Activated CD8-positive, alpha-beta T cell treated with anti-CD3 and anti-CD28 coated beads, Interleukin-2, amount 10 ng/mL, durations not matched to agents 7 days and 5 days (primary cell): ENCODE measurements at places on chromosomes 13 and 19. TPM values are rescaled to one million over a fixed set of nuclear protein-coding genes. Genes with fewer than 3 reads are reported as not detected.

DNA sequence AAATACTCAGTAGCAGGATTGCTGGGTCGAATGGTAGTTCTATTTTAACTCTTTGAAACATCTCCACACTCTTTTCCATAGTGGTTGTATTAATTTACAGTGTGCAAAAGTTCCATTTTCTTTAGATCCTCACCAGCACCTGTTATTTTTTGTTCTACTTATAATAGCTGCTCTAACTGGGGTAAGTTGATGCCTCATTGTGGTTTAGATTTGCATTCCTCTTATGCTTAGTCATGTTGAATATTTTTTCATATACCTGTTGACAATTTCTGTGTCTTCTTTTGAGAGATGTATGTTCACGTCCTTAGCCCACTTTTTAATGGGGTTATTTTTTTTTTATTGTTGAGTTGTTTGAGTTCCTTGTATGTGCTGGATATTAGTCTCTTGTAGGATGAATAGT lies 144.6 kb downstream of the NBEA start:
- no peak overlapping the region for H3K4me3 ChIP-seq
- no peak overlapping the region for H3K27ac ChIP-seq
- no peaks in the 10 kb centered on the region for H3K4me1 ChIP-seq
- H3K36me3 ChIP-seq: no peaks in the 10 kb centered on the region

DNA sequence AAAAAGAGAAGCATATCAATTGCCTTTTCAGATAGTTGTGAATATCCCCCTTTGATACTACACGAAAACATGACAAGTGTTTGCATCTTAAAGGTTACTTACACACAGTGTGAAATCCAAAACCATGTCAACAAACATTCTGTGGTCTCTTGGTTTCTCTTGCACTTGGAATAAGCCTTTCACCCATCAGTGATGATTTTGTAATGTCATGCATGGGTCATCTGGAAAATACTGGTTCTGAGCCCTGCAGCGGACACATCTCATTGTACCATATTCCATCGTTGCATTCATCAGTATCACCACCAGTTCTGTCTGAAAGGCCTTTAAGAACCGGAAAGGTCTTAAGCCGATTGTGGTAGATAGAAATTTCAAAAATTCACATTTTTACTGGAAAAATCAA lies 65.4 kb upstream of the SOX1 start:
- no peak overlapping the region for H3K27ac ChIP-seq
- H3K36me3 ChIP-seq: no peaks in the 10 kb centered on the region

DNA sequence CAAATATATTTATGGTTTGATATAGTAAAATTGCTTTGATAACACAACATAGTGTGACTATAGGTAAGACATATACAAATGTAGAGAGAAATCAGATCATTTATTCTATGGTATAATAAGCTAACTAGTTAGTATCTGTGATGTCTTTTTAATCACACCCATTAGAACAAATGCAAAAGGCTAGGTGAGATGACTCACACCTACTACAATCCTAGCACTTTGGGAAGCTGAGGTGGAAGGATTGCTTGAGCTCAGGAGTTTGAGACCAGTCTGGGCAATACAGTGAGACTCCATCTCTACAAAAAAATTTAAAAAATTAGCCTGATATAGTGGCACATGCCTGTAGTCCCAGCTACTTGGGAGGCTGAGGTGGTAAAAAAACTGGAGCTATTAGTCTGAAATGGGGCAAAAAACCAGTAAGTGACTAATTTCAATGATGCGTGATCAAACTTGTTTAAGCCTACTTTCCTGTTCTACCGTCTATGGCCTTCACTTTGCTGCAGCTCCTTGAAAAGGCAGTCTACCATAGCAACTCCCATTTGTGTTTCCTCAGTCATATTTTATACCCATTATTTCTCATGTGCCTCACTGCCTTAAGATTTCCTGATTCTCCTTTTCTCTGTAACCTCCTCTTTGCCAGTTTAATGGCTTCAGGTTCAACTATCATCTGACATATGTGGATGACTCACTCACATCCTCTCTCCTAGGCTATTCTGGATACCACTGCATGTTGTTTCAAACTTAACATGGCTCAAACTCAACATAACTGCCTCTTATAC lies 12.5 kb downstream of the ALG5 start:
- H3K4me1 ChIP-seq: no peaks in the 10 kb centered on the region
- no peak overlapping the region for H3K27ac ChIP-seq
- DNase-seq: no peak

DNA sequence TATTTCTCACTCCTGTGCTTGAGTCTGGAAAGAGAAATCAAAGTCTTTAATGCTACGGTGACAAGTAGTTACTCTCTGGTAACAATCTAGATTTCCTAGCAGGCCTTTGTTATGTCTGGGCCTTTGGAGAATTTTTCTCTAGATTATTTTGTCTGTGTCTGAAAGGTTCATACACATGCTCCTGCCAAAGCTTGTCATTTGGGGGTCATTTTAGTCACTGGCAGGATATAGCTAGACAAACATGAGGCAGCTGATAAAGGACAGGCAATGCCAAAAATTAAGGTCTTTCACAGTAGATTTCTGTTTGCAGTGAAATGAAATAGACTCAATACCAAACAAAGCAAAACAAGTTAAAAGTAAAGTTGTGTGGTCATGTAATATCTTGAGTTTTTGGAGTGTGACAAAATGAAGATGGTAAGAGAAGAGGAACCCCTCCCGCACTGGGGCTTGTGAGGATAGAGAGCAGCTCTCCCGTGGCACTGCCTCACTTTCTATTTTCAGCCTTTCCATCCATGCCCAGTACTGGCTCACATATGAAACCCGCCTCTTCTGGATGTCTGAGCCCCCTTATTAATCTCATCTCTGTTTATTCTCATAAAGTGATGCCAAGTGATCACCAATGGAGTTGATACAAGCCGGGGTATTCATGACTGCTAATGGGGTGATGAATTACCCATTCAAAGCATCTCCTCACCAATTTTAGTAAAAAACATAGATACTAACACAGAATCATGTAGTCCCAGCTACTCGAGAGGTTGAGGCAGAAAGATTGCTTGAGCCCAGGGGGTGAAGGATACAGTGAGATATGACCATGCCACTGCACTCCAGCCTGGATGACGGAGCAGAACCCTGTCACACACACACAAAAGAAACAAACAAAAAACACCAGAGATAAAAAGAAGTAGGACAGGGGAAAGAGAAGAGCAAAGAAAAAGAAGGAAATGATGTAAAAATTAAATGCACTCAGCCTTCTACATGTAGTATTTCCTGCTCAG lies 389.3 kb downstream of the FGF14 start:
- no peaks in the 10 kb centered on the region for H3K36me3 ChIP-seq
- H3K4me1 ChIP-seq: no peaks in the 10 kb centered on the region
- no peaks in the 10 kb centered on the region for H3K27me3 ChIP-seq
- DNase-seq: no peak

DNA sequence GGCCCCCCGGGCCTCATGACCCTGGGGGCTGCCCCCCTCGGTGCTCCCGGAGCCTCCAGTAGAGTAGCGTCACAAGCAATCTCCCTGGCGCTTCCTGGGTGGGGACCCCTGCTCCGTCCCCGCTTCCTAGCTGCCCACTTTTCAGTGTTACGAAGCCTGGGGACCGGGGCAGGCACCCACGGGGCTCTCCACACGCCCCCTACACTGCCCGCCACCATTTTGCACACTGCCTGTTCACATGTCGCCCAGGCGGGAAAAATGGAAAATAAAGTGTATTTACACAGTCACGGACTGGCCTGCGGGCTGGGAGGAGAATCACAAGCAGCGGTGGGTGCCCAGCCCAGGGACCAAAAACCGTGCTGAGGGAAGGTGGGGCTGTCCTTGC lies 9.5 kb downstream of the PRR36 start:
- H3K36me3 ChIP-seq: no peaks in the 10 kb centered on the region
- H3K4me3 ChIP-seq: no peak overlapping the region
- H3K27ac ChIP-seq: no peak overlapping the region
- H3K4me1 ChIP-seq: peaks cover 21% of the 10 kb centered on the region

DNA sequence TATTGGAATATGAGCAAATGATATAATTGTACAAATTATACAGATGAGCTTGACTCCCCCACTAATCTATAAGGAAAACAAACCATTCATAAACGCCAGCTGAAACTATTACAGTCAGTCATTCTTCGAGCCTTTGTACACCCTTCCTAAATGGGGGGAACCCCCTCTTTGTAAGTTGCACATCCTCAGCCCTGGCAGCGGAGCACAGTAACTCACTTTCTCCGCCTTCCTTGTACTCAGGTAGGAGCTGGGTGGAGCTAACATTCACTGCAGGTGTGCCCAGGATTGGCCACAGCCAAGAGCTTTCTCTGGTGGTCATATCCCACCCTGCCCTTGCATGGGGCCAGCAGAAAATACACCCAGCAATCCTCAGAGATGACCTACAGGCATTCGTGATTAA lies 28.6 kb downstream of the PIN1 start:
- H3K27me3 ChIP-seq: no peaks in the 10 kb centered on the region
- H3K27ac ChIP-seq: peak overlapping the region; percentile 95
- peak overlapping the region; percentile 82 for H3K4me3 ChIP-seq
- DNase-seq: no peak

- H3K27ac ChIP-seq: no peak overlapping the region
- DNase-seq: no peak
- no peaks in the 10 kb centered on the region for H3K4me1 ChIP-seq
- no peak overlapping the region for H3K4me3 ChIP-seq
- no peaks in the 10 kb centered on the region for H3K27me3 ChIP-seq
Measured at GRCh38 chr19:21709464-21709863, 57.9 kb downstream of the ZNF100 start.

DNA sequence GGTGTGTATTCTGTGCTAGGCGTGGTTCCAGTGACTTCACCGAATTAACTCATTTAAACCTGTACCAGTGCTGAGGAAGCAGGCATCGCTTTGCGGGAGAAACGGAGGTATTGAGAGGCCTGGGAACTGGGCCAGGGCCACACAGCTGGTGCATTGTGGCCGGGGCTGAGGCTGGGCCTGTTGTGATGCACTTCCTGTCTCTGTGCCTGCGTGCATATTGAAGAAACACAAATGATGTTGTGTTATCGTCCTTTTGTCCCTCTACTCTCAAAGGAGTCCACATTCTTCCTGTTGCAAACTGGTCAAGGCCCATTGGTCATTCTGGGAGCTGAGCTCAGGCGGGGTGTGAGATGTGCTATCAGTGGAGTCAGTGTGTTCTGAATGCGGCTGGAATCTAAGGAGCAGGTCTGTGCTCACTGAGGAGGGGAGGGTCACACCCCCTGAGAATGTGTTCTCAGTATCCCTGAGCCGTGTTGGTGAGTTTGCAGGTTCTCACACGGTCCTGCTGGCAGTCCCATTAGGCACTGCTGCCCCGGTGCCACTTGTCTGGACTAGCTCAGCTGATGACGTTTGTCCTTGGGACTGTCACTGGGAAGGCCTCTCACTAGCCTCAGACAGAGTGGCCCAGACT lies 62.1 kb downstream of the ARHGEF7 start:
- peaks cover 91% of the 10 kb centered on the region for H3K36me3 ChIP-seq
- H3K4me3 ChIP-seq: peak overlapping the region; percentile 54
- DNase-seq: peak; percentile 72
- H3K27ac ChIP-seq: peak overlapping the region; percentile 94

DNA sequence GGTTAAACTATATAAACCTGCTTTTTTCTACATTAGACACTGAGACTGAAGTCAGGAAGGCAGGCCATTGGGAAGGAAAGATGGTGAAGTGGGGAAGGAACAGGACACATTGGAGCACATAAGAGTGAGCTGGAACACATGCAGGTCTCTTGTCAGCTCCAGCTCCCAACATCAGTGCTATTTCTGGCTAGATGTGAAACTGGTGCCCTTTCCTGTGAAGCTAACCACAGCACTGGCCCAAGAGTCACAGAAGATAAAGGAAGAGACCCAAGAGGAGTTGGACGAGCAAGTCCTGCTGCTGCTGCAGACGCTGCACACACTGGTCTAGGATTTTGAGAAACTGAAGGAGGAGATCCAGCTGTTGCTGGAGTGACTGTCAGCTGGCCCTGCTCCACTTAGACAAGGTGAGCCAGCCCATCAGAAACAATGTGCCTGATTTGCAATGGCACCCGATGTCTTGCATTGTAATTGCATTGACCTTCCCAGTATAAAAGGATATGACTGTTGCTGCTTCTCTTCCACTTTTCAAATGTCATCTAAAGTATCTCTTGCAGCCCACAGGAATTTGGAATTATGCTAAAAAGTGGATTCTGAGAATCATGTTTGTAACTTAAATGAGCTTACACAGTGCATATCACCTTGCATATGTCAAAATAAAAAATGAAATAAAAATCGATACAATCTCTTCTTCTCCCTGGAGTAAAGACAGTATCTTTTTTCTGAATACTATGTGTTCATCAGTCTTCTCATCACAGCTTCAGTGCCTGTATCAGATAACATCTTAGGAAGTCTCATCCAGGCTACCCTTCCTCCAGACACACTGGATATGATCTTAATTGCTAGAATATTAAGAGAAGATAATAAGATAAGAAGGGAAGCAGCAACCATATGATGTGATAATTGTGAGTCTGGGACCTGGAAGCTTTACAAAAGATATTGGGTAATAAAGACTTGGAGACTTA lies 230.7 kb upstream of the SPRY2 start:
- H3K27me3 ChIP-seq: no peaks in the 10 kb centered on the region
- DNase-seq: no peak
- H3K36me3 ChIP-seq: no peaks in the 10 kb centered on the region
- H3K4me3 ChIP-seq: no peak overlapping the region

GRCh38 chr19:5141850-5142724 lies 173.2 kb downstream of the KDM4B start:
- peaks cover 58% of the 10 kb centered on the region for H3K36me3 ChIP-seq
- H3K27ac ChIP-seq: no peak overlapping the region
- peaks cover 2% of the 10 kb centered on the region for H3K27me3 ChIP-seq
- DNase-seq: no peak
- no peak overlapping the region for H3K4me3 ChIP-seq

DNA sequence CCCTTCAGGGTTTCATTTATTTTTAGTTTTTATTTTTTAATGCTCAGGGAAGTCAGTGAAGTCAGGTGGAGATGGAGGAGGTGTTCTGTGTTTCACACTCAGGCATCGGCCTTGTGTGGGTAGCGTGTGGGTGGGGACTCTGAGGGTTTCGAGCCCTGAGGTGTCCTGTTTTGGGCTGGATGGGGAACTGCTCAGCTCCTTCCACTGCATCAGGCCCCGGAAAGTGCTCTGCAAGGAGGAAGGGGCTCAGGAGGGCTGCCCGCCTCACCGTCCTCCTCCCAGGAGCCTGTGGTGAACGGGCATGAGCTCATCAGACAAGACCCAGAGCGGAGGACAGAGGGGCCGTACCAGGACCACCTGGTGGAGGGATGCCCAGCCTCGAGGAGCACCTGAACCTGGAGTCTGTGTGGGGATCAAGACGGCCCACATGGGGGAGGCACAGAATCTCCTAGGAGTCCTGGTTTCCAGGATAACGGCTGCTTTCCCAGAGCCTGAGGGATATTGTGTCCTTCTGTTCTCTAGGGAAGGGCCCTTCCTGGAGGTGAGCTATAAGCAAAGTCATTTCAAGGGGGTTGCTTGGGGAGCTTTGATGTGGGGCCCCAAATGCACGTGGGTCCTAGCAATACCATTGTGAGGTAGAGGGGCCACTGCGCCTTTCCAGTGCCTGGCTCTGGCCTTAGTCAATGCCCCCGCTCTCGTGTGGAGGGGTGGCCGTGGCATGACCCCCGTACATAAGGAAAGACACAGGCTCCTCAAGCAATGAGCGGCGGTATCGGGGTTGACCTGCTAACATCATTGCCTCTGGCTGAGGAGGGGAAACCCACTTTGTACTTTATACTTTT lies 13.5 kb upstream of the GAS6 start:
- no peaks in the 10 kb centered on the region for H3K36me3 ChIP-seq
- H3K4me3 ChIP-seq: no peak overlapping the region
- peaks cover 23% of the 10 kb centered on the region for H3K4me1 ChIP-seq
- no peak overlapping the region for H3K27ac ChIP-seq
- peak; percentile 14 for DNase-seq

The ADGRE3 gene
- not detected for total RNA-seq

The ZNF573 gene
- 5.5 TPM for total RNA-seq

The GZMM gene
- total RNA-seq: 86.9 TPM

The OR10H1 gene
- not detected for total RNA-seq

The LRRC63 gene
- total RNA-seq: 1.7 TPM

The DAND5 gene
- 0.21 TPM for total RNA-seq
